ENCODE measurements at places on chromosomes 1 and 21.

- DNase-seq = no peak
Observed at GRCh38 chr1:215631040-215631439, 63.9 kb downstream of the KCTD3 start.

- no peak for DNase-seq
Observed at GRCh38 chr1:143736562-143736961, 235.2 kb downstream of the FAM72C start.

DNA sequence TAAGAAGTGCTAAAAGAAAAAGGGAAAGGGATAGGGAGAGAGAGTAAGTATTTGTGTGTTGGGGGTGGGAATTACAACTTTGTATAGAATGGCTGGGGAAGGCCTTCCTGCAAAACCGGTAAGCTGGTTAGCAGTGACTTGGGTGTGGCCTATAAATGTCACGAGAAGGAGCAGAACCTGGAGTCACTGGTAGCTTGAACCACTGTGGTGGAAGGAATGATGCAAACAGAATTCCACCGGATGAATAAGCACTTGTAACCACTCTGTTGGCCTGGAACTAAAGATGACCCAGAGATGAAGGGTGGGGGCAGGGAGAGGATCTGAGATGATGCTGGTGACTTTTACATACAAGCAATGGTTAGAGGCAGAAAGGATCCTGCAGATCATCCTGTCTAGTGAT is 8.9 kb downstream of the XKR8 start:
- DNase-seq = no peak

GRCh38 chr1:248858096-248858890 is 592 bp downstream of the ZNF692 start:
- DNase-seq = no peak

DNA sequence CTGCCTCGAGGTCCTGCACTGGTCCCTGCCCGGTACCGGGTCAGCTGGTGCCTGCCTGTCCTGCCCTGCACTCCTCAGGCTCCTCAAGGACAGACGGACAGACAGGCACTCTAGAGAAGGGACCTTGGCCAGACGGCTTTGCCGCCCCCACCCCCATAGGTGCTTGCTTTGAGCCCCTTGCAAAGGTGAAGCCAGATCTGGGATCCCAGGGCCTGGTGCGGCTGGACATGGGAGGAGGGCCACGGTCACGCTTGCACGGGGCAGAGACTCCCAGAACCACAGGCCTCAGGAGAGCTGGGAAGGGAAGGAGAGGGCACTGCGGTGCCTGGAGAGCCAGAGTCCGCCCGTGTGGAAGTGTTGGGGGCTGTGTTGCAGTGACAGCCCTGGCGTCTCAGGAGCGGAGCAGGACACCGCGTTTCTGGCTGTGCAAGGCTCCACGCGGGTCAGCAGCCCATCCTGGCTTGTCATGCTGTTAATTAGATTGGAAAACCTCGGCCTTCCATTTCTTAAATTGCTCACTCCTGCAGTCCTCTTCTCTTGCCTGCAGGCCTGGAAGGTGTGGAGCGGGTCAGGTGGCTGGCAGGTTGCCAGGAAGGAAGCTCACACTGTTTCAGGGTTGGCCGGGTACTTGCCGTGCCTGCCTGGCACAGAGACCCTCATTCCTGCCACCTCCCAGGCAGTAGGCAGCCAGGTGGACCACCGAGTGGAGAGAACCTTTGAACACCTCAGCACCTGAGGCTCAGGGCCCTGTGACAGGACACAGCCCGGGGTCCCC is 16.3 kb downstream of the COL18A1 start:
- no peak for DNase-seq

GRCh38 chr1:109927911-109928321 is 17.3 kb downstream of the CSF1 start:
- DNase-seq = no peak

DNA sequence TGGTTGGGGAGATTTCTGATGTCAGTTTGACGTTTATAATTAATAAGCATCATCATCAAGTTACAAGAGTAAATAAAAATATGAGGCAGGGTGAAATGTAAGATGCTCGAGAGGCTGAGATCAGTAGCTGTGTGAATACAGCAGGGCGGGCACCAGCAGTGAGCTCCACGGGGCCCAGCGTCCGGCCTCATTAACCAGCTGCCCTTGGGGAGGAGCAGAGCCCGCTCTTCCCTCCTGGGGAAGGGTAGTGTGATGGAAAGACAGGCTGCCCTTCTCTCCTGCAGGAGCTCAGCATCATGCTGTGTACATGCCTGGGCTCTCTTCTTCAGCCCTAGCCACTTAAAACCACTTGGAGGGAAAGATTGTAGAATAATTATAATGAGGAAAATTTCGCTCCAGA is 23.4 kb downstream of the PDE9A start:
- DNase-seq = no peak

DNA sequence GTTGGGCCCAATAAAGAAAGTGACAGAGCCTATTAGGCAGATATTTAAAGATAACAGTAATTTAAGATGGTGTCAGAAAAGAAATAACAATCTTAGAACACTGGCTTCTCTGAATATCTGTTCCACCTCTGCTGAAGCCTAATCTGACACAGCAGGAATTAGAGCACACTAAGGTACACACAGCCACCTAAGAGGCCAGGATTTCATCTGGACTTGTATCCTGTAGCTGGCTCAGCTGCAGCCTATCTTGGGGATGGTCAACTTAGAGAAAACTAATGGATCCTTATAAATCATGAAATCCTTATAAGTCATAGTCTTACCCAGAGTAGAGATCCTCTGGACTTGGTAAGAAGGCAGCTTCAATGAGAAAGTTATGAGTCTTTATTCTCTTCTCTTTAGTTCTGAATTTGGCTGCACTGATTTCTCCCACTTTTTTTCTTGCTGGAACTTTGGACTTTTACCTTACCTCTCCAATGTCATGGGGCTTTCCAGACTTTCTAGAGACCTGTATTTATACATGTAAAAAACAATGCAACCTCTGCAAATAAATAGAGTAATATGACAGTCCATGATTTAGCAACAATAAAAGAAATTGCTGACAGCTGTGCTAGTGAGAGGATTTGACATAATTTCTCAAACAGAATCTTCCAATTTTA is at the start of gene GBP7:
TSS of gene GBP7 (minus strand) at position 403 of the 656 bp plus-strand sequence. CDS start 4,068 bp downstream, outside the sequence.
- no peak for DNase-seq

GRCh38 chr1:230231774-230232145 is 164.7 kb downstream of the GALNT2 start:
- DNase-seq = no peak

GRCh38 chr1:167554028-167554779 is 642 bp upstream of the CREG1 start:
- DNase-seq = no peak

DNA sequence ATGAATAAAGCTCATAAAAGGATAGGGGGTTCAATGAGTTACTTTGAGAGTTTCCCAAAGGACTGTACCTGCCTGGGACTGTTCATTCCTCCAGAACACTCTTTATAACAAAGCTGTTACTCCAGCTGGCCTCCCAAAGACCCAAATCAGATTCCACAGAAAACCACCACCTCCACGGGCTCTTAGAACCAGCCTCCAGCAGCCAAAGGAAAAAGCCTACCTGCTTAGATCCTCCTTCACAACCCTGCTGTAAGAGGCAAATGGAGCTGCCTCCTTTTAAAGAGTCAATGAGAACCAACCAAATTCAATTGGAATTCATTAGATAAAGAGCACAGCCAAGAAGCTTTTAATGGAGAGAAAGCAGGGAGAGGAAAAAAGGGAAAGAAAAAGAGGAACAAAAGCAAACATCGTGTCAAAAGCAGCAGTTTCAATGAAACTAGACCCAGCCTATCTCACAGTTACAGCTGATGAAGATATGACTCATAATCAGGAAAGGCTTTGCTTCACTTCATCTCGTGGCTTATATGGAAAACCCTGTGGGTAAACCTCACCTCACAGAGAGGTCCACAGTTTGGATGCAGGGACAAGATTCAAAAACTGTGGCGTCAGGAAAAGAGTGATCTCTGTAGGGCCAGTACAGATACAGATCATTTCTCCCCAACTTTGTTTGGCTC is 27.8 kb upstream of the FMO4 start:
- no peak for DNase-seq

GRCh38 chr1:3011127-3011526 is 10.1 kb upstream of the ACTRT2 start:
- DNase-seq = no peak

GRCh38 chr1:16677552-16678431 is 11.0 kb upstream of the RNU1-3 start:
- no peak for DNase-seq

- peak; percentile 30 for DNase-seq
Observed at GRCh38 chr1:65431111-65431705, 10.7 kb downstream of the LEPR start.

DNA sequence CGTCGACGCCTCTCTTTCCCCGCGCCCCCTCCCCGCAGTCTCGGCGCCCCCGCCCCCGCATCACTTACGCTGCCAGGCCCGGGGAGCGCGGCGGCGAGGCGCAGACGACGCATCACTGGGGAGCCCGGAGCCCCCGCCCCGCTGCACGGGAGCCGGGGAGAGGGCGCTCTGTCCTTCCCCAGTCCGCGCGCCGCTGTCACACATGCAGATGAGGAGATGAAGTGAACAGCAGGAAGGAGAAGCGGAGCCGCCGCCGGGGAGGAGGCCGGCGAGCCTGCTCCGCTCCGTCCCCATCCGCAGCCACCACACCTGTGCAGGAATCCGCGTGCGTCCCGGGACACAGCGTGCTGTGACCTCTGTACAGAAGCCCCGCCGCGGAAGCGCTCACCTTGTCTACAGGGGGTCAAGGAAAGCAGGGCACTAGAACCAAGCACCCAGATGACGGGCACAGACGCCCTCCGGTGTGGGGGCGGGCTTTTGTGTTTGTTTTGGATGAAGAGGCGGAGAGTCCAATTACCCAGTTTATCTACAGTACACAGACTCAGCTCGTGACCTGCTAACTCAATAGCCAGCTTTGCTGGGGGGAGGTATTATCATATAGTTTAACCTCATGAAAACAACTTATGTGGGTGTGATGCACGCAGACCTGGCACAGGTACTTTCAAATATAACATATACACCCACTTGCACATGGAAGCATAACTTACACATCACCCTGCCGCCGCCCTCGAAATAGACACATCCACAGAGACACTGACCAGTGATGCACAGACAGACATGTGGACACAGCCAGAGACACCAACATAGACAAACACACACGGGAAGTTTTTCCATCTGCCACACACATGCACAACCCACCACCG is 12.4 kb downstream of the KLHDC8A start:
- no peak for DNase-seq

DNA sequence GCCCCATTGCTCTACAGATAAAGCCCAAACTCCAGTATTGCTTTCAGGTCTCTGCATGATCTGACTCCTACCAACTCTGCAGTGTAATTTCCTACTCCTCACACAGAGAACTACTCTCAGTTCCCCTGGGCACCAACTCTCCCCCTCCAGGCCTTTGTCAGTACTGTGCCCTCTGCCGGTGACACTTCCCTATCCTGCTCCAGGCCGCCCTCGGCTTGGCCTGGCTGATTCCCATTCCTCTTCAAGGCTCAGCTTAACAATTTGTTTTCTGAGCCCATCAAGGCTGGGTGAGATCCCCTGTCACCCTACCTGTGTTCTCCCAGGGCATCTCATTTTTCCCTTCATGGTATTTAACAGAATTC is 2.6 kb downstream of the SLAMF8 start:
- peak; percentile 45 for DNase-seq

DNA sequence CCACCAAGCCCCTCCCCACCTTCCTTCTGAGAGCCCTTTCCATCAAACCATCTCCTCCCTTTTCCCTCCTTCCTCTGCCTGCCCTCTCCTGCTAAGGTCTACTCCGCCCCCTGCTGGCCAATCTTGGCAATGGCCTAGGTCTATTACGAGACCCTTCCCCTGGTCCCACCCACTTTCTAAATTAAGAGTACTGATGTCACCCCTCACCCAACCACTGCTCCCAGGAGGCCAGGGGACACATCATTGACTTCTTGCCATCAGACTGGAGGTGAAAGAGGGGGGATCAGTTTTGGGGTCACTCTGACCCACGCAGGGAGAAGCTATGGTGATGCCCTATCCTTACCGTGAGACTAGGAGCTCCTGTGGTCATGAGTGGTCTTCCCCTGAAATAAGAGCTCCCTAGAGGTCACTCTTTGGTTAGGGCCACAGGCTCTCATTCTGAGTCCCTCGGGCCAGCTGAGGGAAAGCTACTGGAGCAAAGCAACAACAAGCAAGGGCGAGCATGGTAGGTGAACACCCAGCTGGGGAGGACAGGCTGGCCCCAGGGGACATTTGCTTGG is 34.6 kb upstream of the S100A7 start:
- peak; percentile 83 for DNase-seq

DNA sequence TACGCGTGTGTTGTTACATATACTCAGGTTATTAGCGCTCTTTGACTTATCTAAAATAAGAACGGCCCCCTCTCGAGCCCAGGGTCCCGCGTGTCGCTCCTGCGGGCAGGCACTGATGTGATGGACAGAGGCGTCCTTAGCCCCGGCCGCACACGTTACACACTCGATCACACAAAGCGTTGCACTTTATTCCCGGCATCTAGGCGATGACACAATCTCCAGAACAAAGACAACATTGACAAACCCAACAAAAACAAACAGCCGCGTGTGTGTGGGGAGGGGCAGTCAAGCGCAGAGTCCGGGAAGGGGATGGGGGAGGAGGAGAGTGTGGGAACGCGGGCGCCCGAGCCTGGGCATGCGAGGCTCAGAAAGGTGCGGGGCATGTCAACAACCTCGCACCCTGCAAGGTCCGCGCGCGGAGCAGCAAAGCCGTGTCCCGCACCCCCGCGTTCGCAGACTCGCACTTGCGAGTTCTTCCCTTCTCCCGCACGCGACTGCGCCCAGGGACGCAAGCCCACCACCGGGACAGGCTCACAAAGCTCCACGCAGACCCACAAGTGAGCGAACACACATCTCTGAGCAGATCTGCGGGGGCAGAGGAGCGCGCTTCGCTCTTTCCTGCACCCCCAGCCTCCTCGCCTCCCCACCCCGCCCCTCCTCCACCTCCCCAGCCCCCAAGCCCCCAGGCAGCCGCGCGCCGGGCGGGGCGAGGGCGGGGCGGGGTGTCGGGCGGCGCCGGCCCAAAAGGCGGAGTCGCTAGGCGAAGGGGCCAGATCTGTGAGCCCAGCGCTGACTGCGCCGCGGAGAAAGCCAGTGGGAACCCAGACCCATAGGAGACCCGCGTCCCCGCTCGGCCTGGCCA is at the start of gene EFNA1:
TSS of gene EFNA1 (plus strand) at position 772 of the 862 bp plus-strand sequence. CDS start 102 bp downstream, outside the sequence.
- DNase-seq = peak; percentile 97

GRCh38 chr21:17469727-17470126 is 43.1 kb upstream of the CXADR start:
- no peak for DNase-seq

GRCh38 chr1:203080456-203080855 is 5.4 kb downstream of the MYOG start:
- DNase-seq = no peak

DNA sequence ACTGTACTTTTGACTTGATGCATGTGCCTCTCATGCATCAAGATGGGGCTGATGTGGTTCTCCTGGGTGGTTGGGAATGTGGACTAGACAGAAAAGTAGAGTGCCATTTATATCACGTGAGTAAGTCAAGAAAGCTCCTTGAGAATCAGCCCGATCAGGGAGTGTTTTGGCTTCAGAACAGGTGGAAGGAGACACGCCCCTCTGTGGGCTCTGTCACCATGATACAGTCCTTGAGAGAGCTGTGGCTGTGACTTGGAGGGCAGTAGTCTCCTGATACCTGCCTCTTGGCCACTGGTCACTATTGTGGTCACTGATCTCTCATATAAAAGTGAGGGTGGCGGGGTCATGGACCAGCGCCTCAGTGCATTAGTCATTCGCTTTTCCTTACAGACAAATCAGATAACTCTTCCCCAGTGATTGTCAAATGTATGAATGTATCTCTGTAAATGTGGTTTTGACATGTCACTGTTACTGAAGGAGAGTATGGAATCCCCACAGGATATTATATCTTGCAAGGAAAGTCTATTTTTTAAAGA is 8.9 kb upstream of the C4BPB start:
- no peak for DNase-seq
